IPS DF 19.7 (cell line): ENCODE measurements at places on chromosomes 16 and 17.

GRCh38 chr16:86505899-86506864 lies 4.1 kb upstream of the FOXF1 start:
- DNase-seq = no peak

DNA sequence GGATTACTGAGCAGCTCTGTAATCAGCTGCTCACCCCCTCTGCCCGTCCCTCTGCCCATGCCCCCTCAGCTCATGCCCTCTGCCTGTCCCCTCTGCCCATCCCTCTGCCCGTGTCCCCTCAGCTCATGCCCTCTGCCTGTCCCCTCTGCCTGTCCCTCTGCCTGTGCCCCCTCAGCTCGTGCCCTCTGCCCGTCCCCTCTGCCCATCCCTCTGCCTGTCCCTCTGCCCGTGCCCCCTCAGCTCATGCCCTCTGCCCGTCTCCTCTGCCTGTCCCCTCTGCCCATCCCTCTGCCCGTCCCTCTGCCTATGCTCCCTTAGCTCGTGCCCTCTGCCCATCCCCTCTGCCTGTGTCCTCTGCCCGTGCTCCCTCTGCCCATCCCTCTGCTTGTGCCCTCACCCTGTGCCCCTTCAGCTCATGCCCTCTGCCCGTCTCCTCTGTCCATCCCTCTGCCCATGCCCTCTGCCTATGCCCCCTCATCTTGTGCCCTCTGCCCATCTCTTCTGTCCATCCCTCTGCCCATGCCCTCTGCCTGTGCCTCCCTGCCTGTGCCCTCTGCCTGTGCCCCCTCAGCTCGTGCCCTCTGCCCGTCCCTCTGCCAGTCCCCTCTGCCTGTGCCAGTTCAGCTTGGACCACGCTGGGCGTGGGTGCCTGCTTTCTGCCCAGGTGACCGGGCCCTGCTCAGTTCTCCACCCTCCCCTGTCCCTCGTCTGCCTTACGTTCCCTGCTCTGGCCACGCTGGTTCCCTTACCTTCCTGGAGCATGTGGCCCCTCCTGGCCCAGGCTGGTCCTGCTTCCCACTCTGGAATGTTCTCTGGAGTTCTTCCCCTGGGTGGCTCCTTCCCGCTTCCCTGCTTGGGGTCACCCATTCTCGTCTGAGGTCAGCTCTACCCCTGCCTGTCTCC lies 97.6 kb downstream of the NPIPB11 start:
- DNase-seq = no peak

GRCh38 chr17:6510321-6510977 lies 45.9 kb downstream of the PITPNM3 start:
- DNase-seq = no peak

DNA sequence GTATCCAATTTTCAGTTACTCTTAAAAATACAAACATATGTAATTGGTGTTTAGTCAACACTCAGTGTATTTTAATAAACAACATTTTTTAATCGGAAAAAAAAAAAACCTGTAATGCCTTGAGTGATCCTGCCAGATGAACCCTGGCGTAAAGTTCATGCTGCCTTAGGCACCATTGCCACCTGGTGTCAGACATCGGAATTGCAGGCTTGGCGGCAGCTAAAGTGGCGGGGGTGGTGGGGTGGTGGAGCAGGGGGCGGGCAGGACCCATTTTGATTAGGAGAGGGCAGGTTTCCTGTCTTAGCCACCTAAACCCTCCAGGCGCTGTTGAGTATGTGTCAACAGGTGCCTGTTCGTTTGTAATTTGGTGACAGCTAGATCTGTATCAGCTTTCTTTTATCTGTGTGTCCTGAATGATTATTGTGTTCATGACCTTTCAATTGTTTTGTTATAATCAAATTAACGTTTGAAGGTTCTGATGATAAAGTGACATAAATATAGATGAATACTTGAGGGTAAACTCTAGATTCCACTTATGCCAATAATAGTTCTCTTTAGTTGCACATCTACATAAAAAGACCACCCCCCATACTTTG lies 588.7 kb downstream of the CDH13 start:
- peak; percentile 20 for DNase-seq

GRCh38 chr16:47872225-47872624 lies 283.6 kb downstream of the ABCC12 start:
- no peak for DNase-seq
